ENCODE measurements at places on chromosomes 1 and 21. TPM values are rescaled to one million over a fixed set of nuclear protein-coding genes. Genes with fewer than 3 reads are reported as not detected.

APCS gene
- not detected for polyA plus RNA-seq

RNF186 gene
- polyA plus RNA-seq, result not detected

KRTAP19-3 gene
- not detected for polyA plus RNA-seq

TMEM54 gene
- polyA plus RNA-seq, result 2.1 TPM

GJA5 gene
- not detected for polyA plus RNA-seq

GDAP2 gene
- polyA plus RNA-seq, result 6.8 TPM

ATP6V1G3 gene
- not detected for polyA plus RNA-seq

FGR gene
- not detected for polyA plus RNA-seq

FBLIM1 gene
- polyA plus RNA-seq, result 25.4 TPM

PDC gene
- not detected for polyA plus RNA-seq

ZNF648 gene
- not detected for polyA plus RNA-seq

SH3BGR gene
- polyA plus RNA-seq, result 13.8 TPM

HTR6 gene
- not detected for polyA plus RNA-seq

CCSAP gene
- 55.6 TPM for polyA plus RNA-seq

SIM2 gene
- polyA plus RNA-seq, result not detected

RGS7 gene
- polyA plus RNA-seq, result 22.2 TPM

GPR52 gene
- not detected for polyA plus RNA-seq

BGLAP gene
- 2.5 TPM for polyA plus RNA-seq

MAPKAPK2 gene
- polyA plus RNA-seq, result 9.1 TPM

RORC gene
- polyA plus RNA-seq, result 0.28 TPM

MANEAL gene
- 37.0 TPM for polyA plus RNA-seq

SLC16A4 gene
- polyA plus RNA-seq, result 0.50 TPM

ACP6 gene
- 2.9 TPM for polyA plus RNA-seq

FDPS gene
- polyA plus RNA-seq, result 257 TPM

METTL18 gene
- polyA plus RNA-seq, result 8.5 TPM

ZNF593OS gene
- not detected for polyA plus RNA-seq

CHIA gene
- not detected for polyA plus RNA-seq

DISP3 gene
- polyA plus RNA-seq, result 21.8 TPM

KCNT2 gene
- polyA plus RNA-seq, result 19.5 TPM

KCND3 gene
- 7.8 TPM for polyA plus RNA-seq

DNAI4 gene
- 4.5 TPM for polyA plus RNA-seq

ANGPTL7 gene
- 0.12 TPM for polyA plus RNA-seq

PTCH2 gene
- polyA plus RNA-seq, result 0.78 TPM

CFHR2 gene
- not detected for polyA plus RNA-seq

Measured in neural cell (in vitro differentiated cells).